ENCODE measurements at places on chromosomes 2 and 18.

- no peak for DNase-seq
These were observed 114.1 kb downstream of the GFPT1 start for GRCh38 chr2:69272803-69273471.

DNA sequence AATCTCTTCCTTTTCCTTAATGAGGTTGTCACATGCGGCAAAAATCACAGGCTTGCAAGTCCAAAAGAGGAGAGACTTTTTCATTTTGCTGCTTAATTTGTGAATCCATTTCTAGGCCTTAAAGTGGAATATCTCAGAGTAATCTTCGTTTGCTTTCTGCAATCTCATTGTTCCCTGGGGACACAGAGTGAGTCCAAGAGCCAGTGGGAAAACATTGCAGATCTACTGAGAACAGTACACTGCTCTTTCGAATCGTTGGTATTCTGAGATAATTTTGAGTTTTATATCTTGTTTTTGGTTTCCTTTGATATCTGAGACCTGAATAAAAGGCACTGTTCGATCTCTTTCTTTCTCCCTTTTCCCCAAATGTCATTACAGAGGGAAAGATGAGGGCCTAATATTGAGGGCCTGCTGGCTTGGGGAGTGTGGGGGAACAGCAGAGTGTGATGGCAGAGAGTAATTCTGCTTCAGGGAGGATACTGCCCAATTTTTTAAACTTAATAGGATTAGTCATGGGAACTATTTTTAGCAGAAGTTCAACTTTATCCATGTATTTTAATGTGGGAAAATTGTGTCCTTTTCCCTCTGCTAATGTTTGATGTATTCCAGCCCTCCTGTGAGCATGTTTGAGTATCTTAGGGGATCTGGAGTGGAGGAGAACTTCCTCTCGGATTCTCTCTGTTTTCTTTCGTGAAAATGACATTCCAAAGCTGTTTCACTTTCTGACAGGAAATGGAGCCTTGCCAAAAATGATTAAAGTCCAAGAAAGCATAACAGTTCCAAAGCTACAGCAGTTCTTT, 418.2 kb upstream of the ZEB2 start:
- no peak for DNase-seq

DNA sequence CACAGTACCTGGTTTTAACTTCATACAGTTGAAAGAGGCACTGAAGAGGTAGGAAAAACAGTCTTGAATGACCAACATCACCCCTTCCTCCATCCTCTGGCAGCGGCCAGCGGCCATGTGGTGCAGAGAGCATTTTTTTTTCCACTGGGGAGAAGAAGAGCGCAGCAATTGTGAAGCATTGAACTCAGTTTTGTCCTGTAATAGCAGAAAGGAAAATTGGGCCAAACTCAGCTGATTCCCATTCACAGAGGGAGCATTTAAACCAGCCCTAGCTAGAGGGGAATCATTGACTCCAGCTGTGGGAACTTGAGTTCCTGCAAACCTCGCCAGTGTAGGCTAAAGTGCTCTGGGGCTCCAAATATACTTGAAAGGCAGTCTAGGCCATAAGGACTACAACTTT, 316.6 kb upstream of the CHST9 start:
- no peak for DNase-seq

- no peak for DNase-seq
These were observed 9.1 kb upstream of the ZNF804A start for GRCh38 chr2:184589261-184589660.

DNA sequence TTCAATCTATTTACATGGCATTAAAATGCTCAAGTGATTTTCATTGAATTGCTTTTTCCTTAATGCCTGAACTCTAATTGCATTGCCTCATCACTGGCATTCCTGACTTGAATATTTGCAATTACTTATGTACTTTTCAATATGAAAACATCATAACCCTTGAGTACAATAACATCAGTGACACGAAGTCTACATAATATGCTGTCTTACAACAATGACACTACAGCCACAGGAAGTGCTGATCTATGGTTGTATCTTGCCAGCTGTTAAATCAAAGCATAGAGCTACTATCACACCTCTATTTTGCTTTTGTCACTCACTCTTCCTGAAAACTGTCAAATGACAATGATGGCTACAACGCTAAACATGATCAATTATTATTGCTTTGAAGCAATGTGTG, 156.9 kb downstream of the CCDC102B start:
- DNase-seq: no peak

- DNase-seq: no peak
These were observed 416.7 kb upstream of the CRIM1 start for GRCh38 chr2:35938838-35939237.
